Kasumi-1 (cell line): ENCODE measurements at places on chromosomes 3 and 15.

GRCh38 chr3:174776636-174777035 lies 82.5 kb upstream of the NAALADL2 start:
- DNase-seq: no peak

DNA sequence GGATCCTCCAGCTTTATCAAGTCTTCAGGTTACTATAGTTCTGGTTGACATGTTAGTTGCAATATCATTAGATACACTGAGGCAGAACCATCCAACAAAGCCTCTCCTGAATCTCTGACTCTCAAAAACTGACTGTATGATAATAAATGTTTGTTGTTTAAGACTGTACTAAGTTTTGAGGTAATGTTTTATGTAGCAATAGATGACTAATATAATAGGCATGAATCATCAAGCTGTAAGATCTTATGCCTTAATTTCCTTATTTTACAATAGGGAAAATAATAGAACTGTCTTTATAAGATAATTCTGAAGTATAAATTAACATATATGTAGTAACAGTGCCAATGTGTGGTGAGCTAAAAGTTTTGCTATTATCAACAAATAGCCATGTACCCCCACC lies 88.9 kb upstream of the TBC1D5 start:
- DNase-seq: no peak

GRCh38 chr3:193743702-193744047 lies 150.7 kb downstream of the OPA1 start:
- peak; percentile 21 for DNase-seq

- DNase-seq: no peak
Measured at GRCh38 chr15:39599871-39600270, 19.0 kb downstream of the THBS1 start.

- no peak for DNase-seq
Measured at GRCh38 chr3:57727106-57727505, 29.0 kb upstream of the SLMAP start.

DNA sequence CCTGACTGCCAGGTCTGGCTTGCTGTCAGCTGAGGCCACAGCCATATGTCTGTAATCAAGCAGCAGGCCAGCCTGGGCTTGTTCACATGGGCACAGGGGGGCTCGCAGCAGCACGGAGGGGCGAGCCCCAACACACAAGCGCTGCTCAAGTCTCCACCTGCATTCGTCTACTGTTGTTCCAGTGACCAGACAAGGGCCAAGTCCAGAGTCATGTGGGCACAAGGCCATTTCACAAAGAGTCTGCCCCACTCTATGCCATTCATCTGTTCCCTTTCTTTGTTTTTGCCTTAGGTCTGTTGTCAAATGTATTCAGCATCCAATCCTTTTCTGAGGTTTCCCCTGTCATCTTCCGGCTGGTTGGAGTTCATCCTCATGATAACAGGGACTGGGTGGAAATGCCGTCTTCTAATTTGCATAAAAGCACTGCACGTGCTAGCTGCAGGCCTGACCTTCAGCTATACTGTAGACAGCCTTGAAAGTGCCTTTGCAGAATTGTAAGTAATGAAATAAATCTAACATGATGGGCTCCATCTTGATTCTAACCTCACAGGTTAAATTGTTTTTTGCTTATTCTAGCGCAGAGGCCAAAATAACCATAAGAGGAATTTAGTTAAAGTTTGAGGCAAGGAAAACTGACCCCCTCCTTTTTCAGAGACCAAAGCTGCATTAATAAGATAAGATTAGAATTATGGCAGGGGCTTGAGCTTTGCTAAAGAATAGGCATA lies 28.6 kb upstream of the KBTBD12 start:
- no peak for DNase-seq

- DNase-seq: no peak
Measured at GRCh38 chr15:100234158-100235029, 107.4 kb downstream of the ADAMTS17 start.

- DNase-seq: no peak
Measured at GRCh38 chr15:88911766-88912118, 1.4 kb downstream of the MFGE8 start.

DNA sequence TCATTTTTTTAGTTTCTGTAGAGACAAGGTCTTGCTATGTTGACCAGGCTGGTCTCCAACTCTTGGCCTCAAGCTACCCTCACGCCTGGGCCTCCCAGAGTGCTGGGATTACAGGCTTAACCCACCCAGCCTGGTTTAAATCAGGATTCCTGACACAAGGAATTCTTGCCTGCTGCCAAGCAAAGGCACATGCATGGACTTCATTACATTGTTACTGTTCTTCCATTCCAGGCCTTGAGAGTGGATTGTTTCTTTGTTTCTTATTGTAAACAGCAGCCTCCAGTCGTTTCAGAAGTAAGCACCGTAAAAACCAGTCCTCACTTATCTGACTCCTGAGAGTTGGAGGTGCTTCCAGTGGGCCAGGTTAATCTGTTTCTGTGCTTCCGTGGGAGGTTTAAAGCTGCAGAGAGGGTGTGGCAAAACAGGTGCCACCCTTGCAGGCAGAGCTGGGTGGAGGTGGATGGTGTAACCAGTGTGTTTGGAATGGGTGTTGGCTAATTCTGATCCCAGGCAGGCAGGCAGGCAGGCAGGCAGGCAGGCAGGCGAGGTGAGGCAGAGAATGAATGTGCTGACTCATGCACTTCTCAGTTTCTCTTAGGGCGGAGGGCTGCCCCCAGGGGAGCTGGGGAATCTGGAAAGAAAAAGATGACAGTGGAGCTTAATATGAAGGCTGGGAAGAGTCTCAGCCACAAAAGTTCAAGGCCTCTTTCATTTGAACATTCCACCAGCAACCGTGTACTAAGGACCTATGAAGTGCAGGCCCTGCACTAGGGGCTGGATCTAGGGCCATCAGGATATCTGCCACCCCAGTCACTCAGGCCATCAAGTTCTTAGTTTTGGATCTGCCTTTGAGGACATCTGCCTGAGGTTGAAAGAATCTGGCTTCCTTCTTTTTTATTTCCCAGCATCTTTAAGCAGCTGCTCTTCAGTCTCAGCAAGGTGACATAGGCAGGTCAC lies 37.0 kb upstream of the CDCP1 start:
- no peak for DNase-seq

DNA sequence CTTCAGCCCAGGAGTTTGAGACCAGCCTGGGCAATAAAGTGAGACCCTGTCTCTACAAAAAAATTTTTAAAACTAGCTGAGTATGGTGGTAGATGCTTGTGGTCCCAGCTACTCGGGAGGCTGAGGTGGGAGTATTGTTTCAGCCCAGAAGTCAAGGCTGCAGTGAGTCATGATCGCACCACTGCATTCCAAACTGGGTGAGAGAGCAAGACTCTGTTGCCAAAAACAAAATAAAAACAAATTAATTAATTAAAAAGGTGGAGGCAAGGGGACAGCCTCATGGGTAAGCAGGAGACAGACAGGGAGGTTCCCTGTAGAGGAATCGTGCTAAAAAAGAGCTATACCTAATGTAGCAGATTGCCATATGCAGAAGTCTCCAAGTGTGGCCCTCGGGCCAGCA lies 12.6 kb downstream of the HAPLN3 start:
- no peak for DNase-seq

- DNase-seq: no peak
Measured at GRCh38 chr3:177286034-177286433, 88.8 kb upstream of the TBL1XR1 start.

DNA sequence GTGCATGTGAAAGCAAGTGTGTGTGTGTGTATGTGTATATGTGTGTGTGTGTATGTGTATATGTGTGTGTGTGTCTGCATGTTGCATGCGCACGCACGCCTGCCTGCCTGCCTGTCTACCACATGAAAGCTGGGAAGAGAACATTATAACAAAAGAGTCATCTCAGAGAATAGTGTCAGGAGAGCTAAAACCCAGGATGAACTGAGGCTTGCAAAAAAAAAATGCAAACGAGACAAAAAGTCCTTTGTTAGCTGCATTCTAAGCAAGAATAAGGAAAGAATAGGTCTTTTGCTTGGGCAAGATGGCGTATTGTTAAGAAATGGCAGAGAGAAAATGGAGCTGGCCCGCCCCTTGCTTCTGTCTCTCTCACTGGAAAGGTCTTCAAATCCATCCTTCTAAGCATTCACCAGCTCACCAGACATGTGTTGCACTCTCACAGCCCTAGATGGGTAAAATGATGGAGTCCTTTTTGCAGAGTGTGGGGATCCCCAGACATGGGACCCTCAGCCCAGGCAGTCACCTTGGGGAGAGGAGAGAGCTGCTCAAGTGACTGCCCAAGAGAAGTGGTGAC lies 16.4 kb downstream of the WNT7A start:
- DNase-seq: no peak

GRCh38 chr15:58665672-58666071 lies 83.8 kb downstream of the ADAM10 start:
- DNase-seq: no peak

DNA sequence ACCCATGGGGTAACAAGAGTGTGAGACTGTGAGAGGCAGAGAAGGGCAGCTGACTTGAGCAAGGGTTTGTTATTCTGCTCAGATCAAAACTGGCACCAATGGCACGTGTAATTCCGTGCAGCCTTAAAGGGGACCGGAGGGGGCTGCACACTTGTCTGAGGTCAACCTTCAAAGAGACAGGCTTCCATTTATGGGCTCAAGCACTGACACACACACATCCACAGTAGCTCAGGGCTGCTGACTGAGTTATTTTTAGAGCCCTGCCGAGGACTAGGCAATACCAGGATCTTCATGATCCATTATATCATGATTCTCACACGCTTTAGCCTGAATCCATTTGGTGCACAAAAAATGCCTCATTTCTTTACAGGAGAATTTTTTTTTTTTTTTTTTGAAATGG lies 20.6 kb upstream of the SPTBN5 start:
- no peak for DNase-seq

DNA sequence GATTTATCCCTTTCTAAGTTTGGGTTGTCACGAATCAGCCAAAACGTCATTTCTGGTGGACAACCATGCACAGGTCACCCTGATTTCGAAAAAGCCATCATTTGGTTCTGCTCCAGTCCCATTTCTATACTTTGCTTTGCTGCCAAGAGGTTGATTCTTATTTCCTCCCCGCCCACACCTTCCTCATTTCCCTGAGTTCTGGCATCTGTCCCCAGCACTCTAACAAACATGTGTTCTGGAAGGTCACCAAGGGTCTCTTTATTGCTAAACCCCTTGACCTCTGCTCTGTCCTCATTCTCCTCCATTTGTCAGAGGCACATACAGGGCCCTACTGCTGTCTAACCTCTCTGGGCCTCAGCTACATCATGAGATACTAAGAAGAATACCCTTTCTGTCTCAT lies 36.4 kb upstream of the PTPRG start:
- no peak for DNase-seq

GRCh38 chr15:74870436-74871215 lies 2.5 kb downstream of the SCAMP2 start:
- DNase-seq: no peak

DNA sequence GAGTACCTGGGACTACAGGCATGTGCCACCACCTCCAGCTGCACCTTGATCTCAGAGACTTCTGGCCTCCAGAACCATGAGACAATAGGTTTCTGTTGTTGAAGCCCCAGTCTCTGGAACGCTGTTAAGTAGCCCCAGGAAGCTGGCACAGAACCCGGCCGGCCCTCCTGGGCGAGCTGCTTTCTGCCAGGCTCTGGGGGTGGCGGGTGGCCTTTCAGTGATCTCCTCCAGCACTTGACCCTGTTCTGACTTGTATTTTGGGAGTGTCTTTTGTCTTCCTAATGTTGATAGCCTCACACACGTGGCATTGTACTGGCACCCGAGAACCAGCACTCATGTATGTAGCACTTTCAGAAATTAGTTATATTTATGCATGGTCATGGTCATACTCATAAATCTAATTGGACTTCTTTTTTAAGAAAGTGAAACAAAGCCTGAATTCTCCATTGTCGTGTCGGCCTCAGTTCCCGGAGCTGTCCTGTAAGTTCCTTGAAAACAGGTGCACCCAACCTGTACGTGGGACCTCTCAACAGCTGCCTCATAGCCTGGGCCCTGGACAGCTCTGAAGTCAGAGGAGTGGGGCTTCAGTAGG lies 74.0 kb downstream of the TFRC start:
- DNase-seq: no peak

DNA sequence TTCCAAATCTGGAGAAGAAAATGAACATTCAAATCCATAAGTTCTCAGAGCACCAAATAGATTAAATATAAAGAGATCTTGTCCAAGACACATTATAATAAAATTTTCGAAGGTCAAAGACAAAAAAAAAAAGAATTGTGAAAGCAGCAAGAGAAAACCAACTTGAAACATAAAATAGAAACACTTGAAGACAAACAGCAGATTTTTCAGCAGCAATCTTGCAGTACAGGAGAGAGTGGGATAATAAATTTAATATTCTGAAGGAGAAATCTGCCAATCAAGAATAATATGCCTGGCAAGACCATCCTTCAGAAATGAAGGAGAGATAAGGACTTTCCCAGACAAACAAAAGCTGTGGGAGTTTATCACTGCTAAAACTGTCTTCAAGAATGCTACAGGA lies 150.5 kb upstream of the COL8A1 start:
- no peak for DNase-seq

DNA sequence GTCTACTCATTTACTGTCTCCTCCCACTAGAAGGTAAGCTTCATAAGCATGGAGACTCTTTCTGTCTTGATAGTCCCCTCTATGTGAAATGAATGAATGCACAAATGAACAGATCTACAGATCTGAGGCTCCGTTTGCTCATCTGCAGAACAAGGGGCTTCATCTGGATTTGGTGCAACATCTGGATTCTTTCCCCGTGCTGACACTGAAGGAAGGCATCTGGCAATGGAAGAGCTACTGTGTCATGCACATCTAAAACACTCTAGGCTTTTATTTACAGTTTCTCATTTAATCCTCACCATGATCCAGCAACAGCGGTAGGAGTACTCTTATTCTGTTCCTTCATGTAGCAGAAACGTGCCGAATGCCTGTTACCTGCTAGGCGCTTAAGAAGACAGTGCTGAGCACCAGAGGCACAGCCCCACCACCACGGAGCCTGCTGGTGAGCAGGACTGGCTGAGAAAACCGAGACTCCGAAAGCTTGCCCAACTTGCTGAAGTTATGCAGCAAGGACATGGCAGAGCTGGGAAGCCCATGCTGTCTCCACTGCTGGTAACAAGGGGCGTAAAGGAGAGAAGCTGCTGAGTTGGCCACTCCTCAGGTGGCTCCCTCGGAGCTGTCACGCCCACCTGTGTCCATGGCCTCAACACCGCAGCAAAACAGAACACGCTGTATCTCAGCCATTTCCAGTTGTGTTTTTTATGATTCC lies 31.1 kb downstream of the LSM3 start:
- no peak for DNase-seq

DNA sequence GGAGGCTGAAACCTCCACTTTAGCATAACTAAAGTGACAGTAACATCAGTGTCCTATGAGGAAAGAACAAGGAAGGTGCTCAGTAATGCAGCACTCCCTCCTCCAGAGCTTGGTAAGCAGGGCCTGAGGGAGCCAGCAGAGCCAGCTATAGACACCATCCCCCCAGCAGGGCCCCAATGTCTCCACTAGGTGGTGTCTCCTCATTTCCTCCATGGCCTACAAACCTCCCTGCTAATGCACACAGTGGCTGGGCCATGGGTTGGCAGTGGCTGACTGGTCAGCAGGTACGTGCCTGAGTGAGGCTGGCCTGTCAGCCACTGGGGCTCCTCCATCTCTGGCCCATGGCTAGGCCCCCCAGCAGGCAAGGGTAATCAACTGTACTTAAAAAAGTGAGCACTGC lies 13.6 kb downstream of the MRPS25 start:
- DNase-seq: peak; percentile 68

GRCh38 chr15:78855746-78856145 lies 16.9 kb upstream of the MORF4L1 start:
- DNase-seq: no peak

- DNase-seq: no peak
Measured at GRCh38 chr15:89806210-89806558, 8.5 kb downstream of the ANPEP start.
